EL (cell line): ENCODE measurements at places on chromosomes 6 and 20.

DNA sequence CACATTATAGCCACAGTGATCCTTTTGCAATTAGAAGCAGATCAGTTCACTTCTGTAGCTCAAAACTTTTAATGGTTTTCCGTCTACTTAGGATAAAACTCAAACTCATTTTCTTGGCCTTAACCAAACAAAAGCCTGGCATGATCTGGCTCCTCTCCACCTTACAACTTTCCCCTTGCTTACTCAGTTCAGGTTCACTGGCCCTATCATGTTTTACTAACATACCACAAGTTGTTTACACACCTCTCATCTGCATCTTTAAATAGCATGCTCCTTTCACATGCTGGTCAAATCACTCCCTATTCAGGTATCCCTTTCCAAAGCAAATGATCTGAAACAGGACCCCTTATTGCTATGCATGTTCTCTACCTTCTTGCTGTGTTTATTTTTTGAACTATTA lies 191.4 kb upstream of the FAM83B start:
- no peak for DNase-seq

- no peak for DNase-seq
These were observed 175.2 kb downstream of the ZDHHC14 start for GRCh38 chr6:157556144-157556645.

DNA sequence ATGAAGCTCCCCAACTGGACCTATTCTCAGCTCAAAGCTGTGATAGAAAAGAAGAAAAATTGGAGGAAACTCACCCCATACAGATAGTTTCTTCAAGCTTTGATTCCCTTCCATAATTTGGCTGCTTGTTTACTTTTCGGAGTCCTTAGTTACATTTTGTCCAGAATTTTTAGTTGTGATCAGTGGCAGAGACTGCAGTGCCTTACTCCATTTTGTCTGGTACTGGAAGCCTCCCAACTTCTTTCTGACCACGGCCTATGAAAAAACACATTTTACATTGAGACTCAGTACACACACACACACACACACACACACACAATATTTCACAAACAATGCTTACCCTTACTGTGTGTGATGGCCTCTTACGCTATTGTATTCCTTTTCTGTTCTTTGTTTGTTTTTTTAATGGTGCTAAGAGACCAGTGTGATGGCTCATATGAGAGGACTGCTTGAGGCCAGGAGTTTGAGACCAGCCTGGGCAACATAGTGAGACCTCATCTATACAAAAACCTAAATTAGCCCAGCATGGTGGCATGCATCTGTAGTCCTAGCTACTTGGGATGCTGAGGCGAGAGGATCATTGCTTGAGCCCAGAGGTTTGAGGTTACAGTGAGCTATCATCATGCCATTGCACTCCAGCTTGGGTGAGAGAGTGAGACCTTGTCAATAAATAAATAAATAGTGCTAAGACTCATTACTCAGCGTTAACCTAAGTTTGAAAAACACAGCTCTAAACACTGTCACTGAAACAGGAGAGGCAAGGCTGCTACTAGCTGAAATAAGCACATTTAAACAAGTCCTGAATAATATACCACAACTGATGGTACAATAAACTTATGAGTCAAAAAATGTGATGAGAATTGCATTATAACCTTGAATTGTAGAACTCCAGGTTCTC lies 13.8 kb upstream of the RNF8 start:
- DNase-seq: no peak

DNA sequence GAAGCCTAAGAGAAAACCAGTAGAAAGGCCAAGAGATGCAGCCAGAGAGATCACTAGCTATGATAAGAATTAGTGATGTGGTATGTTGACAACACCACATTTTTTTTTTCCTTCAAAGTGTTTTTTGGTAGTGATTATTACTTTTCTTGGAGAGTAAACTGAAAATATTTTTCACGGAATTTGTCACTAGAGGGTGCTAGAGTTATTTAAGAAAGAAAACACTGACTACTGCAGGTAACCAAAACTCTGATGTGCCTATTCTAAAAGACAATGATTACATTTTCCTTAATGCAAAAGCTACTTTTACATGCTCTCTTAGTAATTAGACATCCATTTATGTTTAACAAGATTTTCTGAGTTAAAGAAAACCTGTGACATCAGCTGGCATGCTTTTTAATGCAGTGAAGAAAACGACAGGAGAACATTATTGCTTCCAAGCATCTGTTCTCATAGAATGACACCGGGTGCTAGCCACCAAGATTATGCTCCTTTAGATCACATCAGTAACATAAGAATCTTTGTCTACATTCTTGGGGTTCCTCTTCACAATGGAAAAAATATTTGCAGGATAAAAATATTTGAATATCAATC lies 28.8 kb downstream of the RWDD2A start:
- DNase-seq: peak; percentile 48

DNA sequence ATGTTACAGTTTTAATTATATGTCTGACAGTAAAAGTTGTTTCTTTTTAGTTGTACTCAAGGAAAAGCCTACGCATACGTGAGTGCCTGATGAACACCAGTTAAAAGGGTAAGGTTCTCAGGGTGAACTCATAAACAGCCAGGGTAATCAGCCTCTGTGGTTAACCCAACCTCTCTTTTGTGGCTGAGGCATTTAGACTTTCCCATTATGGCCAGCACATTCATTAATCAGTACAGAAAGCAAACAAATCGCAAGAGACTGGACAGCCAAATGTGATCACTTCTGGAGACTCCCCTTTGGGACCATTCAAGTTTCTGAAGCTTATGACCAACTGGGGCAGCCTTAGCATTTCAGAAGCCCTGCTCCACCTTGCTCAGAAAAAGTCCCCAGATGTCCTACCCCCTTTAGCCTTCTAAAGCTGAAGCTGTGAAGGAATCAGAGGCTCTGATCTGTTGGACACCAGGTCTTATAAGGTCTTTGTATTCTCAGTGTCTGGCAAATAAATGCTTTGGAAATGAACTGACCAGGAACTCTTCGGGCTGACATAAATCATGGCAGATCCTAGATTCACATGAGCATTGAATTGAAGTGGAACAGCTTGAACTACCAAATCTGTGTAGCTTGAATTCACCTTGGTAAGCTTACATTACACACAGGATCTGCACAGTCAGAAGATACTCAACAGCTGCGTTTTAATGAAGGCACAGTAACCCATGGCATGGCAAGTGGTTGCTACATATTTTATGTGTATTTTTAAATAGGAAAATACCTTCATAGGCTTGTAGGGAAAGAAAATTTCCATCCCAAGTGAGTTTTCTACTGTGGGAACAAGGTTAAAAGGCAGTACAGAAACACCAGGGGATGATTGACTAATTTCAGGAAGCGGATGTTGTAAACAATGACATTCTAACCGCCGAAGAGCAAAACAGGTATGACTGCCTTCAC lies 18.7 kb downstream of the IL20RA start:
- no peak for DNase-seq

GRCh38 chr20:33081411-33082154 lies 2.1 kb downstream of the BPIFB4 start:
- DNase-seq: no peak

GRCh38 chr20:14860410-14860814 lies 523.0 kb upstream of the FLRT3 start:
- no peak for DNase-seq

DNA sequence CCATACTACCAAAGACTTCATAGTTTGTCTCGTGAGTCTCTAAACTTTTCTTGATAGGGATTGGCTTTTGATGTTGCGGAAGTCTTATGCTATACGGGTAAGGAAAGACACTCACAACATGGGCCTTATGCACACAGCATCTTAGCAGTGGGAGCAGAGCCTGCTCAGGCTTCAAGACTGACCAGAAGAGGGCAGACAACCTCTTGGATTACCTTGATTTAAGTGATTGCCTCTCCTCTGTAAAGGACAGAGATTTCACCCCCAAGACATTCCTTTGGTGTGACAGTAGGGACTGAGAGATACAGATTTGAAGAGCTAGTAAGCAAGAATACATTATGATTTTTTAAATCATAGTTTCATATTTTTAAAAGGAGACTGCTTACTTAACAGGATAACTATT lies 71.0 kb upstream of the SAMD3 start:
- peak; percentile 76 for DNase-seq

GRCh38 chr20:44009679-44009992 lies 95.0 kb downstream of the TOX2 start:
- no peak for DNase-seq

- no peak for DNase-seq
These were observed 47.2 kb downstream of the TOX2 start for GRCh38 chr20:43961541-43962471.

DNA sequence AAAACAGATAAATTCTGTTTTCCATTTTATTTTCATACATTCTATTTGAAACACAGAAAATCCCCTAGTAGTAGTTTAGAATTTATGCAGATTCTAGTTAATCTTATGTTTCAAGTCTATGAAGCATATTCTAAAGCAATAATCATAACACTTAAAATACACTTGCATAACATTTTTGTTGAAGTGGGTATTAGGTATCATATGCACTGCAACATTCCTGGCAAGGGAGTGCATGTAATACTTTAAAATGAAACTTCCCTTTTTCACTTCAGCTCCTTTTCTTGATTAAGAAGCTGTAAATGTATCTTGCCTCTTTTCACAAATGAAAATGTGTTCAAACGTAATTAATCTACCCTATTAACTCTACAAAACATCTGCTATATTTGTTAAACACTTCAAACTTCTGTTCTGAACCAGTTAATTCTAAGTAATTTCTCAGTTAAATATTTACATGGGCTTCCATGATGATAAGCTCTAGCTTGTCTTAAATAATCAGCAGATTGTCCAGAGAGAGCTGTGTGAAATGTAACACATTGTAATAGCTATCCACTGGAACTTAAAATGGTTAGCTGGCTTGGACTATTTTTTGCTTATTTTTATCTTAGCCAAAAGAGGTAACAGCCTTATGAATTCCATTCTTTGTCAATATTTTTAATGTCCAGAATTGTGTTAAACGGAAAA lies 192.8 kb downstream of the COL19A1 start:
- no peak for DNase-seq

DNA sequence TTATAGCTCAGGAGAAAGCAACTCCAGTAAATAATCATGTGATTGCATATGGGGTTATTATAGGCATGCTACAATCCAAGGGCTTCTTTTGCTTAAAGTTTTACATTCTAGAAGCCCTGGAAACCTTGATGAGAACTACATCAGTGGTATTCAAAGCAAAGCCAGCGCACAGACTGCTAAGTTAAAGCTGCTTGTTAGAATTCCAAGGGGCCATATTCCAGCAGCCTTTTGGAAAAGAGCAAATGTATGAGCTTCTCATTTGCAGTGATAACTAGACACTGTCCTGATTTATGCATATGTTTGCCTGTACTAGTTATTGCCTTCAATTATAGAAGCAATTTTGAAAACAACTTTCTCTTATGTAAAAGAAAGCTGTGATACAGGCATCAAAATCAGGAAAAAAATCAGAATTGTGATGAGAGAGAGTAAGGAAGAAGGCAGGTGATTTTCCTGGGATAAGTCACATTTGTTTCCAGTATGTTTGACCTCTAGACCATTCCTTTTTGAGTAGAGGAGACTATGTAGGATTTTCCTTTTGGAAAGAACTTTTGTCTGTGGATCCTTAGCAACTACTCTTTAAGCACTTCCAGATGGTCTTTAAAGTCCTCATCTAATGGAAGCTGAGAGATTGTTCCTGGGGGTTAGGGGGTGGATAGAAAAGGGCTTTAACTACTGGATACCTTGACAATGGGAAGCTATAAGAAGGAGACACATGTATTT lies 159.2 kb downstream of the PLCB4 start:
- no peak for DNase-seq

GRCh38 chr6:49339096-49339495 lies 124.0 kb downstream of the MMUT start:
- no peak for DNase-seq

GRCh38 chr6:35370124-35370741 lies 27.9 kb downstream of the PPARD start:
- peak; percentile 99 for DNase-seq

GRCh38 chr6:165045631-165046030 lies 263.8 kb downstream of the C6orf118 start:
- DNase-seq: no peak

GRCh38 chr6:63553208-63553607 lies 19.1 kb upstream of the LOC128125822 start:
- no peak for DNase-seq

GRCh38 chr6:13479206-13479800 lies 8.1 kb downstream of the GFOD1 start:
- DNase-seq: no peak

DNA sequence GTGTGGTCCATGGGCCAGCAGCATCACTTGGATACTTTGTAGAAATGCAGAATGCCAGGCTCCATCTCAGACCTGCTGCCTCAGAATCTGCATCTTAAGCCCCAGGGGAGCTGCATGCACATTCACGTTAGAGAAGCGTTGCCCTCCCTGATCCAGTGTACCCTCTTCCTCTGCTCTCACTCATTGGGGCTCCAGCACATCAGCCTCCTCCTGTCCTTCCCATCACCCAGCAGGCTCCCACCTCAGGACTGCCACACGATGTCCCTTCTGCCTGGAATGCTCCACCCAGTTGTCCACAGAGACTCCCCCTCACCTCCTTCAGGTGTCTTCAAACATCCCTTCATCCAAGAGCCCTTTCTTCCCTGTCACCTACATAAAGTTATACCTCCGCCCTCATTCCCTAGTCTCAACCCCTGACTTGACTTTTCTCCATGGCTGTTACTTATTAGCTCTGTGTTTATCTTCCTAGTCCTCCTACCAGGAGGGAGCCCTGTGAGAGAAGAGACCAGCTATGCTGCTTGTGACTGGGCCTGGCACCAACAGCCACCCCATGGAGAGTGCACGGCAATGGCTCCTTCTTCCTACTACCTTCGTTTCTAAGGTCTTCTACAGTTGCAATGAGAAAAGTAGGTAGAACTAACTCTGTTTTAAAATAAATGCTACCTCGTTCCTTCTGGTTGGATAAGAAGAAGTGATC lies 3.3 kb upstream of the ACSS1 start:
- DNase-seq: no peak

- DNase-seq: peak; percentile 16
These were observed 1283.3 kb upstream of the GJE1 start for GRCh38 chr6:140849456-140849855.

- no peak for DNase-seq
These were observed 17.7 kb downstream of the AHCY start for GRCh38 chr20:34285450-34285849.

- no peak for DNase-seq
These were observed 35.3 kb downstream of the CD24 start for GRCh38 chr6:106939208-106939607.

DNA sequence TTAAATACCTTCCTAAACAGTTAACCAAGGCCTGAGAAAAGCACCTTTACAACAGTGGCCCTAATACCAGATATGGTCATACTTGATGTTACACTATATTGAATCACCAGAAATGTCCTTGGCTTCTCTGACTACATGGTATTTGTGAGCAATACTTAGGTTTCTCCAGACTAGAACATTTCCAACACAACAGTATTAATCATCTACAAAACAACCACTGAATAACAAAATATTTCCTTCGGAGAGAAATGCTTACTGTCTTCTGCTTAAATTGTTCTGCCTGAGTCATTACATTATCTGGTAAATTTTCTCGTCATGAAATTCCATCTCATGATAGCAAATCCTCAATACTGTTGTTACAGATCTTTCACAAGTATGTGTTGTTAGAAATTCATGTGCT lies 252.9 kb upstream of the RUNX2 start:
- peak; percentile 83 for DNase-seq
